Ecto neural progenitor cell (in vitro differentiated cells): ENCODE measurements at places on chromosomes 7 and 10.

DNA sequence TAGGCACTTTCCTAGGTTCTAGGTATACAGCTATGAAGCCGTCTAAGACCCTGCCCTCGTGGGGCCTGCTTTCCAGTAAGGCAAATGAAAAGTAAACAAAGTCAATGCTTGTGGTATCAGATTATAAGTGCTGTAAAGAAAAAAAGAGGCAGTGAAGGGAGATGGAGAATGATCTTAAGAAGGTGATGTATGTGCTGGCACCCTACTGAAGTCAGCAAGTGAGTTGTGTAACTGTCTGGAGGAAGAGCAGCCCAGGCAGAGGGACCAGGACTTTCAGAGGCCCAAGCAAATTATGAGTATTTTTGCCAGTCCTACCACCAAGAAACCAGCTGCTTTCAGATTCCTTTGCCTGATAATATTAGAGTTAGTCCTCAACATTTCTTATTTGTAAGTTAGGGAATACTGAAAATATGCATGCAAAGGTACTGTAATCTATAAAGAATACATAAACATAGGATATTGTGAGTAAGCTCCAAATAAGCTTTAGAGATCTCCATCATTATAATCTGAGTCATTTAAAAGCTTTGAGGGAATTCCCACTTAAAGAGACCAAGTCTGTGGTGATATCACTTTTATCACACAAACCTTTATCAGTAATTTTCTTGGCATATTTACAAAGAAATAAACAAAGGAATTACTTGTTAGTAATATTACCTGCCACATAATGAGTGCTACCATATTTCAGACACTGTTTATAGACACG, 329.2 kb upstream of the LRGUK start:
- DNase-seq = no peak

DNA sequence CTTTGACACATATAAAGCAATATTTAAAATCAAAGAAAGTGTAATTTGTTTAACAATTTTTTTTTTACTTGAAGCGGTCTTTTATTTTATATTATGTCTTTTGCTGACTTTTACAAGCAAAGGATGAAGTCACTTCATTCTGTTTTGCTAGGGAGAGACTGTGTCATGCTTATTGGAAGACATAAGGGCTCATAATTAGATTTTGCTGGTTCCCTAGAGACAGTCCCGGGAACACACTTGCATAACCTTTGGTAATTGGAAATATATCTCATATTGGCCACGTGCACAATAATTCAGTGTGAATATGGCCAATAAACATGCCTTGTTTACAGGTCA, 448 bp upstream of the NET1 start:
- DNase-seq = no peak

DNA sequence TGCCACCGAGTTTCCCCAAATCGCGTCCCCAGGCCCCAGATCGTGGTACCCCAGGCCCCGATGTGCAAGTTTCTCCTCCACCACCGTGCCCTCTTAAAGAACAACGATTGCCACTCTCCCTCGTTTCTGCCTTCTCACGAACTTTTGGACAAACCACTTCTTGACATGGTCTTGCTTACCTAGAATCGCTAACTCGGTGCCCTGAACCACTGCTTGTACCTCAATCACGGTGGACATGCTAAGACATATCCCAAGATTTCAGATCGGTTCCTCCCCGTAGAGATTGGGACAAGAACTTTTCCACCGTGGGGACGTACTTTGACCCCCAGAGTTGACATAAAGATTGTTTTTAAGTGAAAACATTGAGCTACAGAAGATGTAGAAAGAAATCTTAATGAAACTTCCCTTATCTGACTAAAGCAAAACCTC, 477 bp upstream of the ZC3HAV1 start:
- no peak for DNase-seq

DNA sequence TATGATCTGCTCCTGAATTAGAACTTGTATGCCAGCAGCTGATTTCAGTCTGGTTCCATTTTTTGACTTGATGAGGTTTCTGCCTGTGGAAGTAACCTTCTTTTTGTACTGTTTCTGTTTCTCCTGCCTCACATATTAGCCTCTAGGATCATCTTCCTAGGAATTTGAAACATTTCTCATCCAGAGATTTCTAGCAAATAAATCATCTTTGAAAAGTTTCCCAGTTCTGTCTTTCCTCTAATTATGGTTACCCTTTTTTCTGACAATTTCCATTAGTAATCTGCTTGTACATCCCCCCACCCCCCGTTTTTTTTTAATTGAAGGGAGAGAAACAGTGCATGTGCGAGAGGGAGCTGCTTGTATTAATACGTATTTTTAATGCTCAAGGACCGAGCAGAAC, 92.2 kb downstream of the NRF1 start:
- no peak for DNase-seq

- DNase-seq = peak; percentile 81
Observed at GRCh38 chr7:77799078-77799964, 748 bp downstream of the PHTF2 start.

DNA sequence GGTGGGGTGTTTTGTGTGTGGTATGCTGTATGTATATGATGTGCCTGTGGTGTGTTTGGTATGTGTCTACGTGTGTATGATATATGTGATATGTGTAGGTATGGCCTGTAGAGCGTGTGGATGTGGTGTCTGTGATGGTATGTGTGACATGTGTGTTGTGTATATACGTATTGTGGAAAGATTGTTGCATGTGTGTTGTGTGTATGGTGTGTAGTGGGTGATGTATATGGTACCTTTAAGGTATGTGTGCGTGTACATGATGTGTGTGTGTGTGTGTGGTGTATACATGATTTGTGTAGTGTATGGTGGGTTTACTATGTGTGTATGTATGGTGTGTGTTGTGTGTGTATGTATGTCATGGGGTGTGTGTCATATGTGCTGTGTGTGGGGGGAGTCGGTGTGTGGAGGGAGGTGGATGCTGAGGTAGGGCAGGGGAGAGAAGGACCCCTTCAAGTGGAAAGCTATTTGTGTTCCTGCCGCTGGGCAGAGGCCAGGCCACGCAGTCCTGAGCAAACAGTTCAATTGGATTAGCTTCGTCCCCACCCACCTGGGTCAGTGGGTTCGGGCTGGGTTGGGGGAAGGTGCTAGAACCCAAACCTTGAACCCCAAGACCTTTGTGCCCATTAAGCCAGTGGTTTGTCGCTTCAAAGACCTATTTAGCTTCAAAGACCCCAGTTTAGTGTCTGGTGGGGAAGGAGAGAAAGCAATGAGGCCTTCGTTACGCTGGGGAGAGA, 1.9 kb upstream of the TRPV6 start:
- DNase-seq = no peak

DNA sequence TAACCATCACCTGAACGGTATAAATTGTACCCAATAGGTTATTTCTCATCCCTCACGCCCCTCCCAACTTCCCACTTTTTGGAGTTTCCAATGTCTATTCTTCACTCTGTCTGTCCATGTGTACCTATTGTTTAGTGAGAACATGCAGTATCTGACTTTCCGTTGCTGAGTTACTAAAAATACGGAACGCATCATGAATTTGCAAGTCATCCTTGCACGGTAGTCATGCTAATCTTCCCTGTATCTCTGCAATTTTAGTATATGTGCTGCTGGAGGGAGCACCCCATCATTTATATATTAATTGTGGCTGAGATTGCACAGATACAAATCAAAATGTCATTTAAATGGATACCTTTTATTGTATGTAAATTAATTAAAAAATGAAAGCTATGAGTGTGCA, 75.7 kb upstream of the SFMBT2 start:
- DNase-seq = no peak

DNA sequence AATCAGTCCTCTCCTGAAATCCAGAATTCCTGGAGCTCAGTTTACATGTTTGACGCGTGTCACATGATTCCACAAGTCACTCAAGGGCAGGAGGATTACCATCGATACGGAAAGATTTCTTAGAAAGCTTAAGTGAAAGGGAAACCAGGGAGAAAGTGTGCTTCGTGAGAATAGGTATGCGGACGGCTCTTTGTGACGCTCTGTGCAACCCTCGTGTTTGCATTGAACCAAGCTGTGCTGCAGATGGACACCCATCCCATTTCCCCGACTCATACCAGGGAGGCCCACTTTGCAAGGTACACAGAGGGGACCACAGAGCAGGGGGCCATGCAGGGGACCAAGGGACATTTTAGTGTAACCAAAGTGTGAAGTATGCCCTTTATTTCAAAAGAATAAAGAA, 43.2 kb downstream of the IKZF1 start:
- DNase-seq = no peak

DNA sequence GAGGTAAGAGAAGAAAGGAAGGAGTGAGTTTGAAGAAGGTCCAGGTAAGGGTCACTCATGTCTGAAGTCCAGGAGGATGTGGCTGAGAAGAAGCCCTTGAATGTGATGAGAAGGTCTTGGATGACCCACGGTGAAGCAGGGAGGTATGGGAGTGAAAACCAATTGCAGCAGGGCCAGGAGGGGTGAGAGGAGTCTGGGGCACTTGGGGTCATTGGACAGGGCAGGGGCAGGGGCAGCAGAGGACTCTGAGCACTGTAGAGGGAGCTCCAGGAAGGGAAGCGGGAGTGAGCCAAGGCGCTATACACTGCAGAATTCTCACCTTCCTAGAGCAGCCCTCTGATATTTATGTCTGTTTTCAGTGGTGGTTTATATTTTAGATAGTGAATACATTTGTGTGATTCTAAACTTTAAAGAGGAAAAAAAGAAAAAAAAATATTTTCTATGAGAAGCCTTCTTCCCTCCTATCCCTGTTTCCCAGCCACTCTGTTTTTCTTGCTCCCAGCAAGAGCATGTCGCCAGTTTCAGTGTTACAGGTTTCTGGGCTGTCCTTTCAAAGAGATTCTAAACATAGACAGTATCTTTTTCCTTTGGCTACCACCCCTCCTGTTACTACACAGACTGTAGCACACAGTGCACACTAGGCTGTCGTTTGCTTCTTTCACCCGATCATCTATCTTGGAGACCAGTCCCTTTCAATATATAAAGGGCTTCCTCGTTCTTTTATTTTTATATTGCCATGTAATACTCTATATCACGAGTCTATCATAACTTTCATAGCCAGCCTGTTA, 24.5 kb downstream of the BLVRA start:
- no peak for DNase-seq

DNA sequence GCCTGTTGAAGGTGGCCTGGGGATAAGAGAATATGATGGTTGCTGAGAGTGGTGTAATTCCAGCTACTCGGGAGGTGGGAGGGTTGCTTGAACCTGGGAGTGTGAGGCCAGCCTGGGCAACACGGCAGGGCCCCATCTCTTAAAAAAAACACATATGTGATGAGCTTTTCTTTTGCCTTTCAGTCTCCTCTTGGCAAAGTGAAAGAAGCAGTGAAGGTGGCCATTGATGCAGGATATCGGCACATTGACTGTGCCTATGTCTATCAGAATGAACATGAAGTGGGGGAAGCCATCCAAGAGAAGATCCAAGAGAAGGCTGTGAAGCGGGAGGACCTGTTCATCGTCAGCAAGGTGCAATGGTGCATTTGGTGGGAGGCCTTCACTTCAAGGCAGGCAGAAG, 3.1 kb downstream of the AKR1B10 start:
- no peak for DNase-seq

GRCh38 chr7:157938211-157938610, 601.4 kb downstream of the DNAJB6 start:
- no peak for DNase-seq

GRCh38 chr10:110273474-110273873, 31.2 kb downstream of the SMNDC1 start:
- DNase-seq = no peak

DNA sequence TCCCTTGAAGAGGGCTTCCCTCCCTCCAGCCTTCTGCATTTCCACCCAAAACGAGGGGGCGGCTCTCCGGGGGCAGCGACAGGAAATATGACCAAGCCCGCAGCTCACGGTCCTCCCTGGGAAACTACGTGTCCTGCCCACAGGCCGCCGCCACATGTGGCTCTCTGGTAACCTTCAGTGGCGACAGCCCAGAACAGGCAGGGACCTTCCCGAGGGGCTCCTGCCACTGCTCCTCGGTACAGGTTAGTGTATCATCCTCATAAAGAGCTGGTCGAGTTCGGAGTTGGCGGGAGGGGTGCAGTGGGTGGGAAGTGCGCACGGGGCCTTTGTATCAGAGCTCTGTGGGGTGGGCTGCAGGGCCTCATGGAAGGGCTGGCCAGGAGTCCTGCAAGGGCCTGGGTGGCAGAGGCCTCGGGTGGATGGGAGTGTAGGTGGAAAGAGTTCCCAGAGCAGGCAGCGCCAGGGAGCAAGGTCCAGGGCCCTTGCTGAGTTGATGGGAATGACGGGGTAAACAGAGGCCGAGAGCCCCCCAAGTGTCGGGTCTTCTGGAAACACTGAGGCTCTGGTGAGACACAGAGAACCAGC, 66.0 kb downstream of the TCERG1L start:
- DNase-seq = no peak

- no peak for DNase-seq
Observed at GRCh38 chr10:31313396-31313795, 5.6 kb upstream of the ZEB1 start.

DNA sequence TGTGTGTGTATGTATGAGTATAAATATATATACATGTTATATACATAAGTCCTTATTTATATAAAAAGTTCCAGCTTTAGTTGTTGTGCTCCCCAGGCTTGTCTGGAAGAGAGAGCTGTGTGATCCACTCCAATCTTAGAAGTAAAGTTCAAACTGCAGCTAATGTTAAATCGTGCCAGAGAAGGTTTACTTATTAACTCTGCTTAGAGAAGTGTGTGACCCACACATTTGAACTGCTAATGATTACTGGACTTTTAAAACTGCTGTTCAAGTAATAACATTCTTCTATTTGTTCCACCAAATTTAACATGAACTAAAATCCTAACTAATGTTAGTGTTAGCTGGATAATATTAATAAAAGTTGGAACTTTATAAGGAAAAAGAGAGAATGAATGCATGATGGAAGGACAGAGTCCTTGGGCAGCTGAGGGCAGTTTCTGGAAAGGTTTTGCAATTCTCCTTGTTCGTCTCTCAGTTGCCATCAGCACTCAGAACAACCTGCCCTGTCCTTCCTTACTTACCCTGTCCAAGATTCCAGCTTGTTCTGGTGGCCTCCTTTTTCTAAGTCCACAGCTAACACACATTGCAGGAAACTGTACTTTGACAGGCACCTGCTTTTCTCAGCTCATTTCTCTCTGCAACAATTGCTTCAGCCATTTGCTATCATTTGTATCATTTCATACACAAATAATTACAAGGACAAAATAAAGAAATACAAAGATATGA, 162.6 kb downstream of the FAM107B start:
- DNase-seq = no peak

DNA sequence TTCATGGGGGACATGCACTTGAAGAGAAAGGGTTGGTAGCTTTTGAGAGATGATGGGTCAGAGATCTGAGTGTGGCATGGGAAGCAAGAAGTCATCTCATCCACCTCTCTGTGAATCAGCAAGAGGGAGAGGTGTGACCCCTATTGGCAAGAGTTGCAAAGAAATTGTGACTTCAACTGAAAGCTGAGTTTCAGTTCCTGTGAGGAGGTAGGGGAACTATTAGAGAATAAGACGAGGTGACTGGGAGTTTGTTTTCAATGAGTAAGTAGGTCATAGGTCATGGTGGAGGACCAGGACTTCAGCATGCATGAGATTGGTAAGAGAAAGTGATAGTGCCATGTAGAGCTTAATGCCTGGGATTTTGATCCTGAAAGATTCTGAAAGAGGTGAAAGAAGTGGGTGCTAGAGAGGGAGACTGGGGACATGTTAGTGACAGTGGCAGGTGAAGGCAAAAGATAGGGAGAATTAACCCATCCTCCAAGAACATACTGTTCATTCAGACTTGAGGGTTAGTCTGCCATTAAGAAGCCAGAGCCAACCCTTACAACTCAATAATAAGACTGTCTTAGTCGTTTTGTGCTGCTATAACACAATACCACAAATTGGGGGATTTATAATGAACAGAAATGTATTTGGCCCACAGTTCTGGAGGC, 75.5 kb upstream of the CAPZA2 start:
- no peak for DNase-seq

- DNase-seq = no peak
Observed at GRCh38 chr10:52082307-52082706, 231.8 kb upstream of the DKK1 start.
